ENCODE measurements at places on chromosomes 11 and 22. TPM values are rescaled to one million over a fixed set of nuclear protein-coding genes. Genes with fewer than 3 reads are reported as not detected.

PHRF1 gene
- 14.4 TPM for total RNA-seq

MN1 gene
- 4.1 TPM for total RNA-seq

SLC16A8 gene
- 4.1 TPM for total RNA-seq

WNT11 gene
- total RNA-seq, result 0.50 TPM

FERMT3 gene
- total RNA-seq, result 2.7 TPM

MMP27 gene
- total RNA-seq, result not detected

CSTF3 gene
- 73.4 TPM for total RNA-seq

LRRN4CL gene
- 1.5 TPM for total RNA-seq

DDIAS gene
- total RNA-seq, result 5.7 TPM

DLG2 gene
- total RNA-seq, result 17.5 TPM

INS gene
- total RNA-seq, result not detected

MAFF gene
- 5.8 TPM for total RNA-seq

PRG3 gene
- 0.44 TPM for total RNA-seq

TECTA gene
- total RNA-seq, result 0.81 TPM

POU2AF1 gene
- 0.15 TPM for total RNA-seq

PEX26 gene
- total RNA-seq, result 23.3 TPM

WNT7B gene
- total RNA-seq, result 0.49 TPM

OR8G1 gene
- 0.23 TPM for total RNA-seq

CSRP3 gene
- total RNA-seq, result not detected

LRRC56 gene
- total RNA-seq, result 2.4 TPM

PRRG4 gene
- 0.11 TPM for total RNA-seq

SCARF2 gene
- 1.4 TPM for total RNA-seq

TEX54 gene
- total RNA-seq, result 1.4 TPM

A4GALT gene
- 14.8 TPM for total RNA-seq

MMP3 gene
- 2.6 TPM for total RNA-seq

All from motor neuron (in vitro differentiated cells).